ENCODE measurements at places on chromosomes 5 and 9.

GRCh38 chr5:141496038-141496437 is 7.2 kb downstream of the PCDHGC5 start:
- DNase-seq = no peak

DNA sequence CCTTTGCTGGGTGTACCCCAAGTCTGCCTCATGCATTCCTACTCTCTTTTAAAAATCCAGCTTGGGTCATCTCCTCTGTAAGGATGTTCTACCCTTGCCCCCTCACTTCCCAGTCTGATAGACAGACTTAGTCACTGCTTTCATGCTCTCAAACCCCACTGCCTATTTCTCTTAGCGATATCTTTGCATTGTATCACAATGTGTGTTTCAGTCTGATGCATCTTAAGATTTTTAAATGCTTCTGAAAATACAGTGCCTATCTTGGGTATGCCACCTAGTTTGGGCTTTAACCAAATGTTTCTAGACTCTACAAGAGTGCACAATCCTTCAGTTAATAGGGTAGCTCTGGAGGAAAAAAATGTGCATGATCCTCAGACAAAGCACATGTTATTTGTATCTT is 97.8 kb downstream of the SNX18 start:
- DNase-seq = no peak

DNA sequence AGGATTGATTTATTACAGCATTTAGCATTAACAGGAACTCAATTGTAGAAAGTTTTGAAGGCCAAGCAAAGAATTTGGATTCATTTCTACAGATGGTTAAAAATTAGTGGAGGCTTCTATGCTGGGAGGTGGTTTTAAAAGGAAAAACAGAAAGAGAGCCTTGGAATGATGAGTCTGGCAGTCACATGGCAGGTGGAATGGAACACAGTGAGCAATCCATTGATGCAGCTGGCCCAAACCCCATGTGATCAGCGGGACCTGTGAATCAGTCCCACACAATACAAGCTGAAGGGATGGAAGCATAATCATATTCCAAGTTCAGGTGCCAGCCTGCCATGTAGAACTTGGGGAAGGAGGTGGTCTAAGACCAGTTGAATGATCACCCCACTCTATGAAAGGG is 147.9 kb downstream of the PIP5K1B start:
- DNase-seq = no peak

- DNase-seq = no peak
Measured at GRCh38 chr9:116058421-116058820, 95.2 kb upstream of the PAPPA start.

Measured in cardiac septum (tissue), 1 donor.